Left kidney (tissue), 8 donors: ENCODE measurements at places on chromosomes 4 and X.

DNA sequence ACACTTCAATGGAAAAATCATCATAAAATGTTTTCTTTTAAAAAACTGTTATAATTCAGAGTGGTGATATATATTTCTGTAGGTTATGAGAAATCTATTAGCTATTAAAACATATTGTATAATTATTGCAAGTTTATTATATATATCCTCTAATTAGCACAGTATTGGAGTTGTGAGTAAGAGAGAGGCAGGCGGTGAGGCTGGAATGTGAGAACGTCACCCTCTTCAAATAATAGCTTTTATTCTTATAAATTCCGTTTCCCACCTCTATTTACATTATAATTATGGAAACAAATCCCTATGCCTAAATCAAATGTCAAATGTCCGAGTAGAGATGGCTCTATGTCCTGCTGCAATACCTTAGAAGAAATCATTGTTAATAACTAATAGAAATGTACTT, 292.9 kb downstream of the ADGRL3 start:
- no peak for DNase-seq

DNA sequence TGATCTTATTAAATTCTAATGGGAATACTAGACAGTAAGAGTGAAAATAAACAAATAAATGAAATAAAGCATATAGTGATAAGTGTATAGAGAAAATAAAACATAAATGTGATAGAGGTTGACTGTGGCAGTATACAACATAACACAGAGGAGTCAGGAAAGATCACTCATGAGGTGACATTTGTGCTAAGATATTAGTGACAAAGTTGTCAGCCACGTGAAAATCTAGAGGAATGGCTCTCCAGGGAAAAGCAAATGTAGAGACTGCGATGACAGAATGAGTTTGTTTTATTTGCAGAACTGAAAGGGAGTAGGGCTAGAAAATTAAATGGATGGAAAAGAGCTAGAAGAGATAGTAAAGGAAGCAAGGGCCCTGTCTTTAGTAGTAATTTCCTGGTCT, 72.8 kb upstream of the GABRA2 start:
- DNase-seq, result no peak

DNA sequence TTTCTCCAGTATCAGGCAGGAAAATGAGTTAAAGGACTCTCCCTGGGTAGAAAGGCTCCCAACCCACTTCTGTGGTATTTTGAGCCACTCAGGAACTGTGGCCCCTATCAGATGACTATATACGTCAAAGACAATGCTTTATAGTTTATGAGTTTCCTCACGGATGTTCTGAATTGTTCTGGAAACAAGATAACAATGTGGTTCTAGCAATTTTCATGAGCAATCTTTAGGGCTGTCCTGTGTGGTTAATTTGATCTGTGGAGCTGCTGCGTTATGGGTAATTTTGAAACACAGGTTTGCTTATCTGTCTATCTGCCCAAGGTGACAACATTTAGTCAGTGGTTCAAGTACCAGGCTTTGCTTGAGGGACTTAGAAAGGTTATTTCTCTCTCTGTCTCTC, 46.7 kb upstream of the IL2 start:
- no peak for DNase-seq

DNA sequence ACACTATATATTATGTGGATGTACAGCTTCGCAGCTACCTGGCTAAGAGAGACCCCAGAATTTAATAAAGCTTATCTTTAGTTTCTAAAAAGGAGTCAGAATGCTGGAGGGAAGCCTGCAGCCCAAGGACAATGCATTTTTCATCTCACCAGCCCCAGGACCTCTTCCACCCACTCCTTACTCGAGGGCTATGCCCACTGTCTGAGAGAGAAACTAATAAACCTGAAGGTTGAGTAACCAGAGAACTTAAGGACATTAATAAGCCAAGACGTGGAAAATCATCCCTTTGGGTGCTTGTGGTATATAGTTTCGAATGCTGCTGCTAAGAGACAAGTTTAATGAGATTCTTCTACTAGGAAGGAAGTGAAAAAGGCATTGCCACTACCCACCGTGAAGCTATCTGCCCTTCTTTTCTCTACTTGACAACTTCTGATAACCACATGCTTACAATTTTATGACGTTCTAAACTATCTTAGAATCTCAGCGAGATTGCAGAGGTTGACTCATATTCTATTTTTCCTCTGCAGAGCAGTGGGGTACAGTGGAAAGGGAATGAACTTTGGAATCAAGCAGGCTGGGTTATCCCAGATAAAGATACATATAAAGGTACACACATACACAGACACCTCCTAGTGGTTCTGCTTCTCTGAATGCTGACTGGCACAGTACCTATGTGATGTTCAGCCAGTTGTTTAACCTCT, 3.3 kb downstream of the RELL1 start:
- DNase-seq, result no peak

- no peak for DNase-seq
Measured at GRCh38 chrX:46831765-46832327, 5.0 kb upstream of the RP2 start.

DNA sequence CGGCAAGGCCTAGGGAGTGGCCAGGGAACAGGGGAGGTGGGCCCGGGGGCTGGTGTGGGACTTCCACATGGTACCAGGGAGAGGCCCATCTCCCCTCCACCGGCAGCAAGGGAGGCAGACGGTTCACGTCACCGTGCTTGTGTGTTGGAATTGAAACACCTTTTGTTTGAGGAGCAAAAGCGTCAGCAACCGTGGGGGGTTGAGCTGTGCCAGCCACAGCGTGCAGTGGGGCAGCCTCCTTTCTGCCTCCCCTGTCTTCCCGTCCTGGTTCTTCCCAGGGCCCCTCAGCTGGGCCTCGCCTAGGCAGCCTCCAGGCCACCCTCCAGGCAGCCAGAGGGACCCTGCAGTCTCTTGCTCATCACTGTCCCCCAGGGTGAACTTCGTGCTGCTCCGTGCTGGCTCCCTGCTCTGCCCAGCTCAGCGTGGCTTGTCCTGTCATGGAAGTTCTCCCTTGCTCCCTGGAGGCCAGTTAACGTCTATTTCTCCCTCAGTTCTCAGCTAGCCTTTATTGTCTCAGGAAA, 32.1 kb upstream of the HGFAC start:
- DNase-seq, result no peak

DNA sequence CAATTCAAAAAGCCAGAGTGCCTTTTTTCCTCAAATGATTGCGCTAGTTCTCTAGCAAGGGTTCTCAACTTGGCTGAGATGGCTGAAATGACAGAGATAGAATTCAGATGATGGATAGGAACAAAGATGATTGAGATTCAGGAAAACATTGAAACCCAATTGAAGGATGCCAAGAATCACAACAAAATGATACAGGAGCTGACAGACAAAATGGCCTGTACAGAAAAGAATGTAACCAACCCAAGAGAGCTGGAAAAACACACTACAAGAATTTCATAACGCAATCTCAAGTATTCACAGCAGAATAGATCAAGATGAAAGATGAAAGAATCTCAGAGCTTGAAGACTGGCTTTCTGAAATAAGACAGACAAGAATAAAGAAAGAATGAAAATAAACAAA, 51.7 kb upstream of the MMAA start:
- no peak for DNase-seq

DNA sequence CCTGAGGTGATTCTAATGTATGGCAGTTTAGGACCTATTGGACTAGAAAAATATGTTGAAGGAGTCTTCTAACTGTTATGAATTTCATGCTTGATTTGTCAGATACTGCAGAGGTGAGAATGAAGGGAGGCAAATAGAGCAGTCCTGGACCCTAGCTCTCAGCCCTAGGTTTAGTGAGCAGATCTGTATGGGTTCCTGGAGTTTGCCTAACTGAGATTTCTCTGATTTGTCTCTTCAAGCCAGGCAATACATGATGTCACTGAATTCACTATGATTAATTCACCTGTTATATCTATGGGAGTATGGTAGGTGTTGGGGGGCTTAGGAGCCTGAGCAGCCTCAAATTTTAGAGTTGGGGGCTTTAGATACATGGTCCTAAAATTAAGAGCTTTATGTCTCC, 2.6 kb downstream of the MND1 start:
- no peak for DNase-seq

GRCh38 chr4:63898961-63899360, 510.3 kb downstream of the TECRL start:
- no peak for DNase-seq

GRCh38 chr4:13432453-13432852, 51.7 kb downstream of the RAB28 start:
- no peak for DNase-seq

- peak; percentile 40 for DNase-seq
Measured at GRCh38 chrX:3326681-3327080, 19.8 kb downstream of the MXRA5 start.
